Suprapubic skin (tissue), 4 donors: ENCODE measurements at places on chromosomes 7 and 10. TPM values are rescaled to one million over a fixed set of nuclear protein-coding genes. Genes with fewer than 3 reads are reported as not detected.

SFRP4 gene
- 0.34 TPM for total RNA-seq

GIMAP6 gene
- 16.8 TPM for total RNA-seq

ZNF438 gene
- total RNA-seq, result 6.2 TPM

GATAD1 gene
- 11.6 TPM for total RNA-seq

MYL7 gene
- total RNA-seq, result not detected

GRCh38 chr7:72343991-72344390, 68.1 kb downstream of the CALN1 start:
- DNase-seq, result no peak

GRCh38 chr7:35728412-35729060, 33.6 kb upstream of the HERPUD2 start:
- no peak for DNase-seq

DNA sequence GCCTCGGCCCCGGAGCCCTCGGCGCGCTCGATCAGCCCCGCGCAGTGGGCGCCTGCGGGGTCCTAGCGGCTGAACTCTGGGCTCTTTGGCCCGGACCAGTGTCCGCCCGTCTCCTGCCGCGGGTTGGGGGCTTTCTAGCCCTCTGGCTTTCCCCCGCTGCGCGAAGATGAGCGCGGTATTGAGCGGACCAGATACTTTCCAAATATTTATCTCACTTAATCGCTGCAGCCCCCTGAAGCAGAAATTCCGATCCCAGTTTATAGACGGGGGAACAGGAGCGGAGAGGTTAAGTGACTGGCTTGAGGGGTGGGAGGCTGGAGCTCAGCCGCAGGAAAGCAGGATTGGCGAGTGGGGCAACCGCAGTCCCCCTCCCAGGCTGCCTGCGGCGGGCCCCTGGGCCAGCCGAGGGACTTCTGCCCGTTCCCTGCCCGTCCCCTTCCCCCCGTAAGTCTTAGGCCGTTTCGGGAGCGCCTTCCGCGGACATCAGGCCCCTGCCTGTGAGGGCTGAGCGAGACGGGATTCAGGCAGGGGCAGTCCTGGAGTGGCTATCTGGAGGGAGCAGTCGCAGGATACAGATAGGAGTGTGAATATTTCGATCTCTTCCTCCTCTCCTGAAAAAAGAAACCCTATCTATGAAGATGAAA, 565 bp downstream of the STRIP2 start:
- DNase-seq, result no peak

- DNase-seq, result no peak
These were observed 10.1 kb downstream of the RASGEF1A start for GRCh38 chr10:43256531-43257346.

DNA sequence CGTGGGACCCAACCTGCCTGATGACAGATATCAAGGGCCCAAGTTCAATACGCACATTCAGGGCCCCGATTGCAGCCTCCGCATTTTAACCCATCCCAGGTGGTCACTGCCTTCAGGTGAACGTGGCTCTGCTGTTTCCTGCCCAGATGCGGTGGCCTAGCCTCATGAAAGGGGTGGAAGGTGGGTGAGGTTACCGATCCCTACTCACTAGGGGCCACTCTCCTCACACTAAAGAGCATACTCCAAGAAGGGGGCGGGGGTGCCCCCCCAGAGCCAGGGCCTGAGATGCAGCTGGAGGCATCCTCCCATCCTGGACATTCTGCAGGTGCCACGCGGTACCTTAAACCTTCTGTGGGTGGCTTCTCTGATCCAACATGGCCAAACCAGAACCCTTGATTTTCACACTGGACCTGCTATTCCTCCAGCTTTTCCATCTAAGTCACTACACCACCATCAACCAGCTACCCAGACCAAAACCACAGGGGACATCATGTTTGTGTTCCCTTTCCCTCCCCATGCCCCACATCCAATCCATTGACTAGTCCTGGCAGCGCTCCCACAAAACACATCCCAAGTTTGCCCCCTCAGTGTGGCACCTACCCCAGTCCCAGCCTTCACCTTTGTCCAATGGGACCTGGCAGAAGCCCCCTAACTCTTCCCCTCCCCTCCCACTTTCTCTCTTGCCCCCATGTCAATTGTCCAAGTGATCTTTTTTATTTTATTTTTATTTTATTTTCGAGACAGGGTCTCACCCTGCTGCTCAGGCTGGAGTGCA, 30.0 kb downstream of the PRLHR start:
- no peak for DNase-seq

- DNase-seq, result no peak
These were observed 14.8 kb upstream of the LAMB1 start for GRCh38 chr7:108017776-108018151.

DNA sequence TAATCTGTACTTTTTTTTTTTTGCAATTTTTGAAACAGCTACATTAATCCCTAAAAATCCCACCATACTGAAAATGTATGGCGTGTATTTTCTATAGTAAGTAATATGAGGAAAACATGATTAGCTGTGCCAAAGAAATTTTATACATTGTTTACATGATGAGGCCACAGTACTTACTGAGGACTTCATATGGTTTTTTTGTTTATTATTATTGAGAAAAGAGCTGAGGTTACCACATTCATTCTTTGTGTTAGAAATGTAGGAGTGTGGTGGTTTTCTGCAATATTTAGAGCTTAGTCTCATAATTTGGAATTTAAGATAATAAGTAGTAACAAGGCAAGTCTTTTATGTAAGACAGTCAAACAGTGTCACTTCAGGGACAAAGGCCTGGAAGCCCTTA, 45.1 kb downstream of the SLC25A40 start:
- DNase-seq, result no peak

DNA sequence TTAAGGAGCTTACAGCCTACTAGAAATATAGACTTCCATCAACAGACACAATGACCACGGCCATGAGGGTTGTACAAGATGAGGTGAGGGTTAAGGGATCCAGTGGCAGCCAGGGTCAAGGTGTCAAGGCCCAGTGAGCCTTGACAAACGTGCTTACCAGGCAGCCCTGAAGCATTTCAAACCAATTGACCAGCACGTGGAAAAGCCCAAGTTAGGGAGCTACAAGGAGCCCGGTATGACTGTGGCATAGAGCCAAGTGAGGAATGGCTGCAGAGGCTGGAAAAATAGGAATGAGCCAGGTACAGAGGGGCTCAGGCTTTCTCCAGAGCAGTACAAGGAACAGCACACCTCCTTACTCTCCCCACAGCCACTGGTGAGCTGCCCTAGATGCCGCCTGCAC, 12.7 kb downstream of the AFAP1L2 start:
- no peak for DNase-seq

- DNase-seq, result no peak
These were observed 90.3 kb upstream of the FAM133B start for GRCh38 chr7:92680442-92680841.

GRCh38 chr7:63106506-63107388, 891.9 kb upstream of the ZNF722 start:
- DNase-seq, result no peak

DNA sequence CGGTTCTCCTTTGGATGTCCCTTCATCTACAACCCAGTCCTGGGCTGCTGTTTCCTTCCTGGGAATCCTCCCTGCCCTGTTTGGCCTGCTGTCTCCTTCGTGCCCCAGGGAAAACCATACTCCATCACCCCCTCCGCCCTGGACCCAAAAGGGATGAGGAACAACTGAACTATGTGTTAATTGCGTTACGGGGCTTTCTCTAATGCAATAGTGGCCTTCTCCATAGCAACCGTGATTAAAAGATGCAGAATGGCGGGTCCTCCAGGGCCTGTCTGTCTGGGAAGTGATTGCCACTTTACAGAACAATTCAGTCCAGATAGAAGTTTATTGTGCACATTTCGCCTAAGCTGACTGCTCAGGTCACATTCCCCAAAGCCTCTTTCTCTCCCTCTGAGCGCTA, 112.0 kb upstream of the FGFR2 start:
- no peak for DNase-seq
